Natural killer cell (primary cell): ENCODE measurements at places on chromosomes 12 and 14.

DNA sequence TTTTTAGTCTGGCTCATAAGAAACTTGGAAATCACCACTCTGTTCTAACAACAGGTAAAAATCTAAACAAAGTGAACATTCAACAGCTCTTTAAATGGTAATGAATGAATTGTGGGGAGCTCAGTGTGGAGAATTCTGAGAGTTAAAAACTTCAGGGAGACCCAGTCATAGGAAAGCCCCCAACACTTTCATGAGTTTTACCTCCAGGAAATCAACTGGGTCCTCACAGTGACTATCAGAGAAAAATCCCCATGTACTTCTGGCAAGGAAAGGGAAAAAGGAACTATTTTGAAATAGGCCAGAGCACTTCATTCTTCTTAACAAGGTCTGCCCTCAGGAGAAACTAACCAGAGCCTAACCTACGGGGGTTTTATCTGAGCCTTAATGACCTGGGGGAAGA is 134.7 kb downstream of the CMAS start:
- no peak for DNase-seq

DNA sequence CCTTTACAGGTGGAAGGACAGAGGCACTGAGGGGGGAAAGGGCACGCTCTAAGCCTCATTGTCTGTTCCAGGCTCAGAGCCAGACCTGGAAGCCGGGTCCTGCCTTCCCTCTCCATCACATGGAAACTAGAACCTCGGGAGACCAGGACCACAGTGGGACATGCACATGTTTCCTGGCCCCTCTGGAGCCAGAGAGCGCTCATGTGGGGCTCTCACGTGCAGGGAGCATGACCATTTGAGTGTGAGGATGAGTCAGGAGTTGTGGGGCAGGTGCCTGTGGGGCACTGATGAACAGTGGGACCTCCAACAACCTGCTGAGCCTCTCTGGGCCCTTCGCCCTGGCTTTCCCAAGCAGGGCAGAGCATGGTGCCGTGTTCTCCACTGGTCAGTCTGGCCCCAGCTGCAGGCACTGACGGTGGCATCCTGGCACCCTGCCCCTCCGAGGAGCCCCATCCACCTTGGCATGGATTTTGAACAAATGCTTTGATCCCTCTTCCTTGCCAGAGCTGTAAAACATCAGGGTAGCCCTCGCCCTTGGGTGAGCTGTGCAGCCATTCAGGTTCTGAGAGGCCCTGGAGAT is 100.2 kb downstream of the RIN3 start:
- no peak for DNase-seq

GRCh38 chr14:95515596-95516552 is 576 bp downstream of the SYNE3 start:
- DNase-seq = peak; percentile 93

DNA sequence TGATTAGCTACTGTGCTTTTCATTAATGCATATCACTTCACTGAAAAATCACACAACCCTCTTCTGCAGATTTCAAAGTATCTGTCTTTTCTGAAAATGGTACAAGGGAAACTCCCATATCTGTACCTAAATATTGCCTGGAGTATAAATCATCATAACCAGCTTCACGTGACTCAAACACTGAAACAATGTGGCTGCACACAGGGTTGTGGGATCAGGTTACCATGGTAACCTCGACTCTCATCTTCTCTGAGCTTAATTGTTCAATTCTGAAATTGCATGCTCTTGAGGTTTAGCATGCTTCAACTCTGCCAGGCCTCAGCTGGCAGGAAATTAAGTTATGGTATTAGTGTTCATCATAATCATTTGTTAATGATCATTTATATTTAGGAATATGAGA is 77.5 kb upstream of the CPSF6 start:
- no peak for DNase-seq

DNA sequence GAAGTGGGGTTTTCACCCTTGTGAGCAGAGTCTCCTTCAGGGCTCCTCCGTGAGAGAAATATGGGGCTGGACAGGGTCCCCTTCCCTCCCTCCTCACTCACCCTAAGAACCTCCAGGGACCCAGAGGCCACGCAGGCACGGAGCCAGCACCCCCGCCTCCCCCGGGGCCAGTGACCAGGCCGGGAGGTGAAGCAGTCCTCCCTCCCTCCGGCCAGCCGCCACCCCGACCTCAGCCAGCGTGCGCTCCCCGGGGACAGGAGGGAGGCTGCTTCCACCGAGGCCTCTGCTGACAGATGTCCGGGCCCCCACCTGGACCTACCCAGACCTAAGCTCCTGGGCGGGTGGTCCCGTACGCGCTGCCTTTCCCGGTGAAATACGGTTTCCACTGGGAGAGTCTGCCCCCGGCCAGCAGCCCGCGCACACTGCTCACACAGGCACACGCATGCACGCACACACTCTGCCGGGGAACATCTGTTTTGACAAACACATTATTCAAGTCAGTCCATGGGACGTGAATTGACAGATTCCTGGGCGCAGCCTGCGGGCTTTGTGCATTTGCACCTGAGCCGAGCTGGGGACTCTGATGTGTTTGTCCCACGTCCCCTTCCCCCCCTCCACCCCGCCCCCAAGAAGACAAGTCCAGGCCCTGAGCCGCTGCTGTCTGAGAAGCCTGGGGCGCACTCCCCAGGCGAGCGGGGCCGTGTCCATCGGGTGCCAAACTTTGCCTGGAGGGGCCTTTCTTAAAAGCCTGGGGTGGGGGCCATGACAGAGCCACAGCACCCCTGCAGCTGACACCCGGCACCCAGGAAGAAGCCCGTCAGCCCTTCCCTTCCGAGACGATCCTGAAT is 725 bp downstream of the RIMBP2 start:
- DNase-seq = no peak

DNA sequence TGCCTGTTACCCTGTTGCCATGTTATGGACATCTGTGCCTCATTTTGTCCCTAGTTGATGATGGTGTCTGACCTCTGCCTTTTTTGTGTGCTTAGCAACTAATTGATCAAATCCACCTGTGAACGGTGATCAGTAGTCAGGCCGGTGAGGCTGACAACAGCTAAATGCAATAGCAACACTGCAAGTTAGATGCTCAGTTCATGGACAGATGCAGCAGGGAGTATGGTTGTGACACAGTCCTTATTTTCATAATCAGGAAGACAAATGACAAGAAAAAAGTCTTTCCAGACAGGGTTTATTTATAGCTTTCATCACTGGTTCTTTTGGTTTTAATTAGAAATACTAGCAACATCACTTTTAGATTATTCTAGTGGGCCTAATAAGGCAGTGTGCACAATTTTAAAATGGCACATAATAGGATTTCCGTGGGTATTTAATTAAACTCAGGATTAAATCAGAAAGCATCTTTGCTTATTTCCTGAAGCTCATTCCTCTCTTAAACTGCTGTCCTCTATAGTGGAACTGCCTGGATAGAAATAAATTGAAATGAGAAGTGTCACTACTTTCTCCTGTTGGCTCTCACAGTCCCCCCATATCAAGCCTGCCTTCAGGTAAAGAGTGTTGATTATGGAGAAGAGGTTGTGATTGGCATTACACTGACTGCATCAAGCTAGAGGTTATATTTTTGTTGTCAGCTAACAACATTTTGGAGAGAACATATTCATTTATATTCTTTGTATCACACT is 281.1 kb upstream of the NAV3 start:
- no peak for DNase-seq

GRCh38 chr14:36835128-36835527 is 173.5 kb downstream of the PAX9 start:
- no peak for DNase-seq

DNA sequence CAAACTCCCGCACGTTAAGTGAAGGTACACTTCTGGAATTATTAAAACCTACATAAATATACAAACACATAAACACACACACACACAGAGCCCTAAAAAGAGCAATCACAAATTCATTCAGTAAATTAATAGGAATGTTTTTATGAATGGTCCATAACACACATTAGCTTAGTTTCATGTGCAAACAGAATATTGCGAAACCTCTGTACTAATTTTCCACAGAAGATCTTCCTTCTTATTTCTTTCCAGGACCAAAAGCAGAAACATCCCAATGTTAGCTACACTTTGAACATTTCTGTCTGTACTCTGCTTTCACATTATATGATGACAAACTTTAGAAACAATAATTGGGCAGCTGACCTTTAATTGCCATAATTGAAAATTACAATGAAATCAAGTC is 101.6 kb downstream of the SOX5 start:
- DNase-seq = no peak

DNA sequence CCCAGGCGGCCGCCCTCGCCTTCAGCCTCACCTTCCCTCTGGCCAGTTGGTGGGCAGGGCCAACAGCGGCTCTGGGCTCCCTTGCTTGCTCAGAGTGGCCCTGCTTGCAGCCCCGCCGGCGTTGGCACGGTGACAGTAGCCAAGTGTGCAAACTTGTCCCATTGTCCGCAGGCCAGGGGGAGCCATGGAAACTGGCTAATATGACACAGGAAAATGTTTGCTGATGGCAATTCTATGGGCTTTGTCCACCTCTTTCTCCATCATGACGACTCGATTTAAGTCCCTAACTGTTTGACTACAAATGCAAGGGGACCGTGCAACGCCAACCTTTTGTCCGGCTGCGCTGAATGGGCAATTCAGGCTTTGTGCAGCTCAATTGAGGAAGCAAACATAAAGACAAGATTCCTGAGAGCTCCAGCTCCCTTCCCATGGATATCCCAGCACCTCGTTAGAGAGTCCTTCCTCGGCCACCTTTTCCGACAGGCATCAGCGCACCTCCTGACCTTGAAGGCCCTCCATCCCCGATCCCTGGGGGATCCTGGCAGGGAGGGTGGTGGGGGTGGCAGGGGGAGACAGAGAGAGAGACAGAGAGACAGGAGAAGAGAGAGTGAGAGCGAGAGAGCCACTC is 785 bp upstream of the FAM181A start:
- no peak for DNase-seq
